ENCODE measurements at places on chromosomes 2 and 18.

GRCh38 chr2:72175636-72176035, 28.0 kb upstream of the CYP26B1 start:
- DNase-seq: no peak

DNA sequence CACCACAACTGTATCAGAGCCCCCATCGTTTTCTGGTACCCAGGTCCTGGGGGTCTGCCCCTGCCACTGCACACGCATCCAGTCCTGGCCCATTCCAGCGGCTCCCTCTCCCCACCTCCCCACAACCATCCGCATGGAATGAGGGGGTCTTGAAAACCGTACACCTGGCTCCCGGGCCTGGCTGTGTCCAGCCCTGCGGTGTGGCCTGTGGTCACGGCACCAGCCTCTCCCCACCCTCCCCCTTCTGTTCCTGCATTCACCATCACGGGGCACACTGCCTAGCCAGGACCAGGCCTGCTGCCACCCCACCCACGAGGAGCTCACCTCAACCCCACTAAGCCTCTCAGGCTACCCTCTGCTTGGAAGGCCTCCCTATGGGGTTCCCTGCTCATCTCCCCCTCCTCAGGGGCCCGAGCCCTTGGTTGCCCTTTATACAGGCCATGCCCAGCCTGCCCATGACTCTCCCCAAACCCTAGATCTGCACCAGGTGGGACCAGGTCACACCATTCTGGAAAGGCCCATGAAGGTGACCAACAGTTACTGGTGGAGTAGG, 11.4 kb downstream of the GPR35 start:
- no peak for DNase-seq

- DNase-seq: no peak
These were observed 9.1 kb upstream of the IL1RN start for GRCh38 chr2:113118263-113118657.

DNA sequence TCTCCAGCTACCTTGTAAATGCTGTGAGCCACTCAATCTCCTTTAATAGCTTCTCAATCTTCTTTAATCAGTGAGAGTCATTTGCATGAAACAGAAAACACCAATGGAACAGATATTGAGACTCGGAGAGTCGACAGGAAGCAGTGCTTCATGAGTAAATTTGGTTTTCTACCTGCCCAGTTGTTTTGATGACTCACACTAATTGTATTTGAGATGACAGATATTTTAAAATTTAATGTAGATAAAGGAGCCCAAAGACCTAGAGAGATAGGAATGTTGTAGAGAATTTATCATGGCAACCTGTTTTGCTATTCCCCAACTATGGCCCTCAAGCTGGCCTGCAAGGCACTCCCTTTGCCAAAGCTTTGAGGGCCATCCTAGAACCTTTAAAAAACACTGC, 119.1 kb downstream of the CDC42EP3 start:
- DNase-seq: no peak

DNA sequence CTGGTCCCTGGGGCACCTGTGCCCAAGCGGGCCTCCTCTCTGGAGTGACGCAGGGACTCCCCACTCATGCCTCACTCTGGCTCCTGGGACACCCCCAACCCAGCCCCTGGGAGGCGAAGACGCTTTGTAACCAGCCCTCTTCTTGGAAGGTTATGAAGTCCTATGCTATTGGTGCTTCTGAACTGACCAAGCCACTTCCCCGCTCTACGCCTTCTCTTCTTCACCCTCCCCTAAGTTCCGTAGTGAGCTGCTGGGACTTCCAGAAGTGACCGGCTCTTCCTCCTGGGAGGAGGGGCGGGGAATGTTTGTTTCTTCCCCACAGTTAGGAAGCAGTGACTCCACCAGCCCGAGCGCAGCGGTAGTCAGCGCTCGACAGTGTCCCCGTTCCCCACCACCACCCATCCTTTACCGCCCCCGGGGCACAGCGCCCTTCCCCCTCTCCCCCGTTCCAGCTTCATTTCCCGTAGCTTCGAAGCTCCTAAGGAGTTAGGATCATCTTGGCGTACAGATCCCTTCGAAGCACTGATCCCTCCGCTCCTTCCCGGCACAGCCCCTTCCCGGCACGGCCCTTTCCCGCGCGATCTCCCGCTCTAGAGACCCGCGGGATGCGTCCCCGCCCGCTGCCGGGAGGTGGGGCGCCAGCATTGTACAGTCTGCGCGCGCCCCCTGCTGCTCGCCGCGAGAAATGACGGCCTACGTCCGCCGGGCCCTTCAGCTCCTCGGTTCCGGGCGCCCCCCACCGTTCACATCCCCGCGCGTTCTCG, 25.3 kb upstream of the NOTO start:
- DNase-seq: peak; percentile 77

DNA sequence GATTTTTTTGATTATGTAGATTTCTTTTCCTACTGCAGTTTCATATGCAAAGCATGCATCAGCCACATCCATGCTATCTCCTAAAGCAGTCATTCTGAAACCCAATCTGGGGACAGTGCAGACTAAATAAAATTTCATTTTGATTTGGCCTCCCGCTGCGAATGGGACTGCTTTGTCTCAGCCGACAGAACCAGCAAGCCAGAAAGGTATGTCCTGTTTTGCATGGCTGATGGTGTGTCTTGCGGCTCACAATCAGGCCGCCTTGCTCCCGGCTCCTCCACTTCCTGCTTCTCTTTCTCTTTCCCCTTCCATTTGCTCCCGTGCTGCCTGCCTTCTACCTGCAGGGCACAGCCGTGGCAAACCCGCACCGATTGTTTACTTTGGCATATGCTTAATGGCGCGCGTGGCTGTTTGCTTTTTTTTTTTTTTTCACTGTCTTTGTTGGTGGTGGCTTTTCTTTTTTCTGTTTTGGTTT, 419.6 kb upstream of the POU3F3 start:
- no peak for DNase-seq

- no peak for DNase-seq
These were observed 72.2 kb downstream of the C1QL2 start for GRCh38 chr2:119086327-119086726.

- DNase-seq: no peak
These were observed 99.4 kb downstream of the MYOM1 start for GRCh38 chr18:3120356-3120755.

DNA sequence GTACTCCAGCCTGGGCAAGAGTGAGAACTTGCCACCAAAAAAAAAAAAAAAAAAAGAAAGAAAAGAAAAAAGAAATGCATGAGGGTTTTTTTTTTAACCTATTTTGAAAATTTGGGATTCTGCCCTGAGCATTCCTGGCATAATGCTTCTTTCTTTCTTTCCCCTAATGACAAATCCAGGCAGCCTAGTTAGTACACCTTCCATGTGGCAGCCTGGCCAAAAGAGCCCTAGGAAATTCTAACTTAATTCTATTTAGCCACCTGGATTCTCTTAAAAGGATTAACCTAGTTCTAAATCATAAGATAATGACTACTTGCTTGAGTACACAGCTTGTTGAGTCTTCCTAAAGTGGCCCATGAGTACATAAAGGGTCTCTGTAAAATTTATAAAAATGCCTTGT, 160.1 kb downstream of the THADA start:
- no peak for DNase-seq

- peak; percentile 6 for DNase-seq
These were observed 226.6 kb downstream of the NAPG start for GRCh38 chr18:10752382-10752781.

GRCh38 chr2:65436169-65436823, 3.9 kb upstream of the SPRED2 start:
- peak; percentile 98 for DNase-seq

GRCh38 chr18:59802031-59802430, 97.8 kb upstream of the PMAIP1 start:
- no peak for DNase-seq

DNA sequence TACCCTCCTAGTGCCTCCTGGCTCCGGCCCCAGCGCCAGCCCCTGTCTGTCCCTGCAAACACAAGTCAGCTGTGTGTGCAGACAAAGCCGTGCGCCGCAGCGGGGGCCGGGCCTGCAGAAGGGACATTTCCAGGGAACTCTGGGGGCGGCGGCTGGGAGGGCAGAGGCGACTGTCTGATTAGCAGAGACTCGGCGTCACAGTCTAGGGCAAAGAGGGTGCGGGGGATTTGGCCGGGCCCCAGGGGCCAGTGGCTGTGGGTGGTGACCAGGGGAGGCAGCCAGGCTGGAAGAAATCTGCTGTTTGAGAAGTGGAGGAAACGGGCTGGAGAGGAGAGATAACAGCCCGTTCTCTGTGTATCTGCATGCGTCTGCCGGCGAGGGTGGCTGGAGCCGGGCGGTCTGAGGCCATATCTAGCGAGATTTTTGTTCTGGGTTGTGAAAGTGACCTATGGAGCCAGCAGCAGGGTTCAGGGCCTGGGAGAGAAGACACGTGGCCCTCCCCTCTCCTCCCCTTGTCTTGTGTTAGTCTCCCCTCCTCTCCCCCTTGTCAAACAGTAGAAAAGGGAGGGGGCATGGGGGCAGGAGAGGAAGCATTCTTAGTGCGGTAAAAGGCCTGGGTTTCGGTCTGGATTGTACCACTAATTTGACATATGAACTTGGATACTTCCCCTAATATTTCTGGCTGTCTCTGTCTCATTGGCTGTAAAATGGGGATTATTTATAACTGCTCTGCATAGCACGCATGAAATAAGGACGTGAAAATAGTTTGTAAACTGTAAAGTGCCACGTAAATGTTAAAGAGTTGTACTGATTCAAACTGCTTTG, 169.4 kb downstream of the SMAD7 start:
- peak; percentile 87 for DNase-seq

- no peak for DNase-seq
These were observed 402.8 kb downstream of the LRRTM4 start for GRCh38 chr2:77119333-77119732.

- peak; percentile 32 for DNase-seq
These were observed 857 bp downstream of the RESP18 start for GRCh38 chr2:219331560-219332213.

DNA sequence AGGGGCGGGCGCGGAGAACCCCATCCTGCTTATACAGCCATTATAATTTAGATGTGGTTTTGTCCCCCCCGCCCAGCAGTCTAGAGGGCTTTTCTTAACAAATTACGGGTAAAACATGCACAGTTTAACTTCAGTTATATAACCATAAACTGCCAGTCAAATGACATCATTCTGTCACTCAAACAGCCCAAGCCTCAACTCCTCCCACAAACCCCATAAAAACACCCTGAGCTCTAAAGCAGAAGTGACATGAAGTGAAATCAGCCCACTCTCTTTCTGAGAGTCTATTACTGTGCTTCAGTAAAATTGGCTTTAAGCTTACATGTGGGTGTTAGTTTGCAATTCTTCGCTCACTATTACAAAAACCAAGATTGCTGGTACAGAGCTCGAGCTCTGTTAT, 705.1 kb upstream of the GCFC2 start:
- no peak for DNase-seq

- DNase-seq: peak; percentile 83
These were observed 174.9 kb downstream of the SEPTIN10 start for GRCh38 chr2:109438773-109439389.

- no peak for DNase-seq
These were observed 32.2 kb downstream of the STAT1 start for GRCh38 chr2:190981733-190982132.

GRCh38 chr2:138323382-138324067, 178.0 kb upstream of the SPOPL start:
- DNase-seq: no peak

DNA sequence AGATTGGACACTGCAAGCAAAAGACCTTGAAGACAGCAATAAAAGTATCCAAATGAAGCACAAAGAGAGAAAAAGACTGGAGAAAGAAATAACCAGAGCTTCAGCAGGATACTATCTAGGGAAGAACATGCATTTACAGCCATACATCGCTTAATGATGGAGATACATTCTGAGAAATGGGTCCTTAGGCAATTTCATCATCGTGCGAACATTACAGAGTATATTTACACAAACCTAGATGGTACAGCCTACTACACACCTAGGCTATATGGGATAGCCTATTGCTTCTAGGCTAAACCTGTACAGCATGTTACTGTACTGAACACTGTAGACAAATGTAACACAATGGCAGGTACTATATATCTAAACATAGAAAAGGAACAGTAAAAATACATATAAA, 11.9 kb downstream of the OLA1 start:
- DNase-seq: no peak

DNA sequence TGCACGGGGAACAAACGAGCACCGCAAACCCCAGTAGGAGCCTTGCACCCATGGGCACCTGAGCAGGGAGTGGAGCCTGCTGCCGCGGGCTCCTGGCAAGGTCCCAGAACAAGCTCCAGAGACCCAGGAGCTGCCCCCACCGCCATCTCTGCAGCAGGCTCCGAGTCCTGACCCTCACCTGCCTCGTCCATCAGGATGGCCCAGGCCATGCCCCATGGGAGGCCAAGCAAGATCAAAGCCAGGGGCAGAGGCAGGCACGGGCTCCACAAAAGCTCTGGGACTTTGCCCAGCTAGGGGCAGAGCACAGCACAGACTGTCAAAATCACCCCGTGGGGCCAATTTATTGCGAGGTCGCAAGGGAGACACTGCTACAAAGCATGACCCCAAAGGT, 43.6 kb downstream of the GPC1 start:
- no peak for DNase-seq

GRCh38 chr2:84278386-84278785, 180.7 kb downstream of the SUCLG1 start:
- no peak for DNase-seq

All from fibroblast of the aortic adventitia (primary cell).